Mucosa of descending colon (tissue), 3 donors: ENCODE measurements at places on chromosomes 3 and 15.

DNA sequence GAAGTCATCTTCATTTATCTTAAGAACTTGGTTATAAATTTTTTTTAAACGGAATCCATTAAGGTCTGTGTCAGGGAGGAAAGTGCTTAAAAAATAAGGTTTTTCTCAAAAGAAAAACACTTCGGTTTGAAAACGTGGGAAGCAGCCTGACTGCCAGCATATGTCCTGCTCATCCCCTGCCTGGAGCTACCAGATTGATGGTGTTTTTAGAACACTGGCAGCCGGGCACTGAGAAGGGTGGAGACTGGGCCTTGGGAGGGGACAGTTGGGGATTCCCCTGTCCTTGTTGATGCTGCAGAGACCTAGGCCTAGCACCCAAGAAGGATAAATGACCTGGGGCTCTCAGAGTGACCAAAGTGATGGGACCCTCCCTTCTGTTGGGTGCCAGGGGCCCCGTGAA, 296.9 kb downstream of the EPHB1 start:
- DNase-seq, result no peak

DNA sequence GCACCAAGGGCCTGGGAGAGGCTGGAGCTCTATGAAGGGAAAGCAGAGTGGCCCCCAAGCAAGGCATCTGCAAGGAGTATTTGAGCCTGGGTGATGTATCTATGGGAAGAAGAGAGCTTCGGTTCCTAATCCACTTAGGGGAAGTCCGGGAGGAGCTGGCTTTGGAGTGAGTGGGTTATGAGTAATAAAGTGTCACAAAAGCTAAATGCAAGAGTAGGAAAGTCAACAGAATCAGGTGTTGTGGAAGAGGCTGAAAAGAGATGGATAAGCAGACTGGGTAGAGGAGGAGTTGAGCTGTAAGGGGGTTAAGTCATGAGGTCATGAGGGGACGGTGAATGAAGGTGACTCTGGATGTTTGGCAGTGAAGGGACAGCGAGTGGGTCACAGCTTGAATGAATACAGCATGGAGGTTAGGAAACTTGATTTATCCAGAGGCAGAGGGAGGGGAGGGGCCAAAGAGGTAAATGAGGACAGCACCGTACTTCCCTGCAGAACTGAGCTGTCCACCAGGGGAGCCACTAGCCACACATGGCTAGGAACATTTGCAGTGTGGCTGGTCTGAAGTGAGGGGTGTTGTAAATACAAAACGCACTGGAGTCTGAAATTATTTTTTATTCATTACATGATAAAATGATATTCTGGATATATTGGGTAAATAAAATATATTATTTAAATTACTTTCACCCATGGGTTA, 83.3 kb downstream of the ADCY5 start:
- peak; percentile 50 for DNase-seq

GRCh38 chr3:13017361-13018042, 55.7 kb downstream of the IQSEC1 start:
- DNase-seq, result no peak

DNA sequence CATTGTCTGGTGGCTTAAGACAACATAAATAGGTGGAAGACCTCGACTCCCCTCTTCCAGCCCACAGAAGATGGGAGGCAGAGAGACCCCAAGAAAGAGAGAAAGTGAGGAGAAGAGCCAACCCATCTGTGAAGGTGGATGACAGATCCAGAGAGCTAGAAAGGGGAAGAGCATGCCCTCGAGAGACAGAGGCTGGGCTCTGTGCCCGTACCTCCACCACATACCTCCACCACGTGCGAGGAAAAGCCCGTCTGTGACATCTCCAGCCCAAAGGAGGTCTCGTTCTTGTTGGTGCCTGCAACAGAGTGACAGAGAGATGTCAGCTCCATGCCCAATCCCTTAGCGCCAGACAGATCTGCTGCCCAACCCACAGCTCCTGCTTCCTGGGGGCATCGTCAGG, 71.1 kb downstream of the FEM1B start:
- no peak for DNase-seq

GRCh38 chr3:158508481-158508880, 62.5 kb upstream of the MLF1 start:
- DNase-seq, result no peak

DNA sequence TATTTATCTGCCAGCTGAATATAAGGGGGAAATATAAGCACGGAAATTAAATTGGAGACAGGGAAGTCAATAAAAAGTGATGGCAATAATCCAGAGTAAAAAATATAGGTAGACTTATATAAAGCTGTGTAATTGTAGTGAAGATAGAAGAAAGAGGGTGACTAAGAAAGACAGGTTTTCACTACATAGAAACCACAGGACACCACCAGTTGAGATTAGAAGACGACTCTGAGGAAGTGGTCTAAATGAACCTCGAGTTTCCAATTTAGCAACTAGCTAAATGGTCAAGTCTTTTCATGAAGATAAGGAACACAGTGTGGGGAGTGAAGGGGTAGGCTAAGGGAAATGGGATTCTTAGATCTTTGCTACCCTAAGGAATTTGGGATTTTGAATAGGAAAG, 188.8 kb upstream of the ARL6 start:
- DNase-seq, result no peak

DNA sequence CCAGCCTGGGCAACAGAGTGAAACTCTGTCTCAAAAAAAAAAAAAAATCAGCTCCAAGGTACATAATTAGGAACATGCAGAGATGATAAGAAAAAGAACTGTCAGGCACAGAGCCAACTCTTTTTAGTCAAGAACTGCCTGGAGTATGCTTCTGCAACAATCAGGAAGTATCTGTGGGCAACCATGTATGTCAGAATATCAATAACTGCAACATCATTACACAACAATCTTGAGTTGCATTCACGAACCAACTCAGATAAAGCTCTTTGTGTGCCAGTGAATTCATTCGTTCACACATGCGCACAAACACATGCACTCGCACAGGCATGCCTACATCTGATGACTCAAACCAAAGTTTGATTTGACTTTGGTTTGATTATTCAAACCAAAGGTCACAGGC, 32.1 kb downstream of the EFHB start:
- no peak for DNase-seq

- DNase-seq, result no peak
Measured at GRCh38 chr3:53102601-53103147, 27.6 kb downstream of the RFT1 start.

DNA sequence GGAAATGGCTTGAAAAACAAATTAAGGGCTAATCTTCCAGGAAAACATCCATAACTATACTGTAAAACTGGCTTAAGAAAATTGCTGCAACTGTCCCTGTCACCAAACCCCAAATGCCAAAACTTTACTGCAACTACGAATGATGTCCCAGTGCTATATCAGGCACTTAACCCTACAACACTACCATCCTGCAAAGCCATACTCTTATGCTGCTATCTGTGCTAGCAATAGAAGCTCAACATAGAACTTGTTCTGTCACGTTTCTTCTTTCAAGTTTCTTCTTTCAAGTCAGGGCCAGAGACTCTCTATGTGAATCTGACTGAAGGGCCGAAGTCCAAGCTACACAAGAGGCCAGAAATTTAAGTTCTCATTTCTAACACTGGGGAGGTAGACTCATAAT, 92.5 kb downstream of the IGSF11 start:
- no peak for DNase-seq

- peak; percentile 62 for DNase-seq
Measured at GRCh38 chr3:18443665-18444594, 18.8 kb upstream of the SATB1 start.

- no peak for DNase-seq
Measured at GRCh38 chr15:40558952-40559742, 5.7 kb downstream of the CCDC32 start.

DNA sequence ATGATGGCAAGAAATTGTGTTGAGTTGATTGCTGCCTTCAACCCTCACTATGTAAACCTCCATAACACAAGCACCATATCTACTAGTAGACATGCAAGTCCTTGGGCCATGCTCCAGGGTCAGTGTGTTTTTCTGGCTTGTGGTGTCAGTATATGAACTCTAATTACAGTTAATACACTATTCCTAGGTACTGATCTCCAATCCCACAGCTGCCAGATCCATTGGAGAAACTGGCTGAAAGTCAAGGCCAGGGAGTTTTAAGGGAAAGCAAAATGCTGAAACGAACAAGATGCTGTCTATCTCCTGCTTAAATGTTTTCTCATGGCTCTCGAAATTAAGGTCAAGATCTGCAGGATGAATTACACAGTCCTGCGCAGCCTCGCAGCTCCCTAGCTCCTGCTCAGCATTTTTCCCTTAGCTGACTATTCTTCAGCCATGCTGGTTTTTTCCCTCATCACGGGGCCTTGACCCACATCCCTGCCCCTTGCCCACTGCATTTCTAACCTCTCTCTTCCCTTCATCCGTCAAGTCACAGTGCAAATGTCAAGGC, 425.0 kb upstream of the ADAMTS9 start:
- DNase-seq, result no peak

- no peak for DNase-seq
Measured at GRCh38 chr15:69805248-69805953, 292.3 kb downstream of the TLE3 start.

DNA sequence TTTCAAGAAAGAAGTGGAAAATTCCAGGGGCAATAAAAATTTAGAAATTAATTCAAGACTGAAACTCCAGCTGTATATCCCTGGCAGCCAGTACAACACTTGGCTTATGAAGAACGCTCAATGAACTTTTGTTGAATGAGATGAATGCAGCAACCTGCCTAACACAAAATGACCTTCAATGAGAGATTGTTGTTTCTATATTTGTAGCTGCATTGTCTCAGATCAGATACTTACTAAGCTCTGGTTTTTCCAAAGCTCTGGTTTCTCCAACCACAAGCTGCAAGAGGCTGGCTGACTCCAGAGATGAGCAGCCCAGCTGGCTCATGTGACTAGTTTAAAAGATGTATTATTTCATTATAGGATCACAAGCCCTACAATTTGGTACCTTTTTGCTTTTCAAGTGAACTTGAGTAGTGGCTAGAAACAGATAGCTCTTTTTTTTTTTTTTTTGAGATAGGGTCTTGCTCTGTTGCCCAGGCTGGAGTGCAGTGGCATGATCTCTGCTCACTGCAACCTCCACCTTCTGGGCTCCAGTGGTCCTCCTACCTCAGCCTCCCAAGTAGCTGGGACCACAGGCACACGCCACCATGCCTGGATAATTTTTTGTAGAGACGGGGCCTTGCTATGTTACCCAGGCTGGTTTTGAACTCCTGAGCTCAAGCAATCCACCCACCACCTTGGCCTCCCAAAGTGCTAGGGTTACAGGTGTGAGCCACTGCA, 57.4 kb downstream of the UMPS start:
- DNase-seq, result no peak

- DNase-seq, result no peak
Measured at GRCh38 chr15:65875458-65875857, 6.2 kb downstream of the RAB11A start.

DNA sequence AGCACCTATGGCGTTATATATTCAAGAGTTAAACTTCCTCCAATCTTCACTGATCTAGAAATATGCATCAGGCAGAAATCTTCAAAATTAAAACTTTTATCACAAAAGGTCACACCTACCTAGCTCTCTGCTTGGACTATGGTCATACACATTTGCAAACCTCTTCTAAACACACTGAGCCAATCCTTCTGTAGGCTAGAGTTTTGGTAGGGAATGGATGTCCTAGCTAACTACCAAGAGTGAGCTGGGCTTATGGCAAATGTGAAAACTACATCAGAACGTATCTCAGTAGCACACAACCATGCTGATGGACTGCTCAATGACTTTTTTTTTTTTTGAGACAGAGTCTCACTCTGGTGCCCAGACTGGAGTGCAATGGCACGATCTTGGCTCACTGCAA, 29.6 kb downstream of the SETD2 start:
- no peak for DNase-seq

DNA sequence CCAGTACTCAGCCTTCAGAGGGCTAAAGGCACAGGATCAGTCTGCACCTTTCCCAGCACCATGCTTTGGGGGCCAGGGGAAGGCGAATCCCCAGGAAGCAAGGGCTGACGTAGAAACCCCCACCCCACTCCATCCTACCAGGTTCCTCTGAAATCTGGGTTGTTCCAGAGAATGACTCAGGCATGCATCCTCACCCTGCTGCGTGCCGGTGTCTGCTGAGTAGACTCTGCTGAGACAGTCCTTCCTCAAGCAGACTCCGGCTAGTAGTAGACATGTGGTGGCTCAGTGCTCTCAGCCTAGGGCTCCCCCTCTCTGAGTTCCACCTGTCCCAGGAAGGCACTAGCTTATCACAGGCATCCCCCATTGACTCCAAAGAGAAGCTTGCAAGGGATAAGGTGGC, 9.0 kb downstream of the TMEM43 start:
- DNase-seq, result no peak

GRCh38 chr3:83122774-83123350, 1361.4 kb upstream of the GBE1 start:
- DNase-seq, result no peak

DNA sequence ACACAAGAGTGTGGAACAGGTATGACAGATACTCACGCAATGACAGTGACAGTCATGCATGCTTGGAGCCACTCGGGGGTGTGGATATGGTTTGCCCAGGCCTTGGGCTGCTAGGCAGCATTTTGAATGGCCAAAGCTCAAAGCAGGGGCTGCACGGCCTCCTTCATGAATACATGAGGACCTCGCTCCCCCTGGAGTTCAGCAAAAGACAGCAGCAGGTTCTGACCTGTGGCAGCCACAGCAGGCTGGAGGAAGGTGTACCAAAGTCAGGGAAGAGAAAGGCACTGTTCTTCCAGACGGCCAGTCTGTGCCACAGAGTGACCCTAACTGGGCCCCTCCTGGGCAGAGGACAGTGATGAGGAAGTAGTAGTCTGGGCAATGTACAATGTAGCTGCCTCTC, 88.2 kb upstream of the C2CD4B start:
- no peak for DNase-seq

DNA sequence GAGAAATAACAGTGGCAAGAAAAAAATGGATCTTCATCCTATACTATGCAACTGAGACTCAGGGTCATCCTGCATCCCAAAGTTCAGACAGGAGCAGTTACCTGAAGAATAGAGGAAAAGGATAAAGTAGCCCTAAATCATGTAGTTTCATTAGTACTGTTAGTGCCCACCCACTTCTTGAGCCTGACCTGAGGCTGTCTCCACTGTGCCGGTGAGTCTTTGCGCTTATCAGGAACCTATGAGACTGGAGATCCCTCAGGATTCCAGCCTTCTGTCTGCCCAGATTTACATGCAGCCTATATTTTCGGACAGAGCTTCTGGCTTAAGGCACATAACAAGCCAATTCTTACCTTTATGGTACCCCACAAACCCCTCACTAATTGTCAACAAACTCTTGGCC, 791.6 kb downstream of the ROBO1 start:
- DNase-seq, result no peak

GRCh38 chr15:71219645-71220044, 104.4 kb downstream of the THSD4 start:
- DNase-seq, result no peak

GRCh38 chr3:152778022-152778421, 56.9 kb upstream of the P2RY1 start:
- DNase-seq, result no peak

GRCh38 chr15:74235962-74236361, at the start of gene CCDC33:
TSS of gene CCDC33 (plus strand) at chr15:74236326. CDS start at chr15:74236720, 394 bp downstream.
- DNase-seq, result peak; percentile 82

DNA sequence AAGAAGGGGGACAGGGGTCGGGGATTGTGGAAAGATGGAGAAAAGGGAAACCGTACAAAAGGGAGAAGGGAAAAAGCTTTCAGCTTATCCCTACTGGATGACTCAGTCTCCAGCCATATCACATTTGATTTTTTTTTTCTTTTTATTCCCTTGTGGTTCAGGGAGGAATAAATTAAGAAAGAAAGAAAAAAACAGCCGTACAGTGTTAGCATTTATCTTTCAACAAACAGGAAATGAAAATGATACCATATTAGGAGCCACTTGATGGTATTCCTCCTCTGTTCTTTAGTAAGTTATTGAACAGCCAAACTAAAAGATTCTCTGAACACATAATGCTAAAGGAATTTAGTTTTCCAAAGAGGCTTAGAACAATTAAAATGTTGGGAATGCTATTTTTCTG, 594.4 kb downstream of the FOXP1 start:
- no peak for DNase-seq
